Stimulated activated CD8-positive, alpha-beta memory T cell treated with anti-CD3 and anti-CD28 coated beads, Interleukin-4, amount 100 ng/mL, for 1 hour (primary cell): ENCODE measurements at places on chromosomes 13 and 19.

DNA sequence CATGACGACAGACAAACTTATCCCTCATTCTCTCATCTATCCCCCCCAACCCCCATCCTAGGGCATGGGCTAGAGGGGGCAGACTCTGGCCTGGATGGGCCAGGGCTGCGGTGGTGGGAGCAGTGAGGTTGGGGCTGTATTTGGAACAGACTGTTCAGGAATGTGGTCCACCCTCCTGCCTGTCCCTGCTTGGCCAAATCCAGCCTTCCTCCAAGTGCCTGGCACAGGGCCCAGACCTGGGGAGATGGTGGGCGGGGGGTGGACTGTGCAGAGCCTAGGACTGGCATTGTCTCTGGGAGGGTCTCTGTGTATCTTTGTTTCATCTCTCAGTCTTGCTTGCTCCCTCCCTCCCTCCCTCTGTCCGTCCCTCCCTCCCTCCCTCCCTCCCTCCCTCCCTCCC, 14.2 kb downstream of the EGLN2 start:
- no peak for DNase-seq

DNA sequence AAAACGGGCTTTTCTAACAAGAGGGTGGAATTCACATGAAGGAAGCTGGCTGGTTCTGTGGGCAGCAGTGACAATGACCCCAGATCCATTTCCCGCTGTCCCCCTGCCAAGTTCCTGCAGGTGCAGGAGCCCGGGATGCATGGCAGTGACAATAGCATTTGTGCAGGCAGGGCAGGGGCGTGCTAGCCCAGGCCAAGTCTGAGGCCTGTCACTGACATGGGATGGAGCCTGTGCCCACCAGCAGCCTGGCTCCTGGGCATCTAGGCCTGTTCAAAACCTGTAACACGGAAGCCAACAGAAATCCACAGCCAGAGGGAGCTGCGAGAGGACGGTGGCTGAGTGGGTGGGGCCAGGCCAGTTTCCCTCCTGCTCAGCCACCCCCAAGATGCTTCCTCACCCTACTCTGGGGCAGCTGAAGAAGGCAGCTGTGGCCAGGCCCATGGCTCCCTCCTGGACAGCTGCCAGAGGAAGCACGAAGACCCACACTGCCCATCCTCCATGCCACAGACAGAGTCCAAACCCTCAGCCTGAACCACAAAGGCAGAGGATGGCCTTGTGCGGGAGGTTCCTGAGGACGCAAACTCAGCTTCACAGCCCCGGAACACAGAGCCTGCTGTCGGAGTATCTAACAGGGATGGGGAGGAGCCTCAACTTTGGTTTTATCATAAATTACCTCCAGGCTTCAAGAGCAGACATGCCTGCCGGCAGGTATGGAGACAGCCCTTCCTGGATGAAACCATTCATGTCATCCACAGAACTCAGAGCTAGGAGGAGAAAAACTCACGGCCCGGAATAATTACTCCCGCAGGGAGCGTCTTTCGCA, 74.0 kb downstream of the CEBPG start:
- DNase-seq: no peak

- no peak for DNase-seq
Observed at GRCh38 chr13:78593652-78594455, 9.5 kb downstream of the POU4F1 start.

DNA sequence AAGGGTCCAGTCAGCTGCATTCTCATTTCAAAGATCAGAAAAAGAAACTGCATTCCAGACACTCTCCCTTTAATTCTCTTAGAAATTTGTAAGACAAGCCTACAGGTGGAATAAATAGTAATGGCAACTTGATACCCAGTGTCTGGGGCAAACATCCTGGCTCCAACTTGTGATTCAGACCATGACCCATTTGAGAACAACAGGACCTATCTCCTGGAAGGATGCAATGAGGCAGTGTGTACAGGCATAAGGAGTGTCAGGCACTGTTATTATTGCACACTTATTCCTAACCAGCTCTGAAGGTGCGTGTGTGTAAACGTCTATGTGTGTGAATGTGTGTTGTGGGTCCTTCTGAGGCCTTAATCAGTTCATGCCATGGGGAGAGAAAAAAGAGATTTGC, 13.9 kb downstream of the ERICH6B start:
- DNase-seq: no peak

- no peak for DNase-seq
Observed at GRCh38 chr19:54114340-54115108, 933 bp downstream of the TFPT start.

DNA sequence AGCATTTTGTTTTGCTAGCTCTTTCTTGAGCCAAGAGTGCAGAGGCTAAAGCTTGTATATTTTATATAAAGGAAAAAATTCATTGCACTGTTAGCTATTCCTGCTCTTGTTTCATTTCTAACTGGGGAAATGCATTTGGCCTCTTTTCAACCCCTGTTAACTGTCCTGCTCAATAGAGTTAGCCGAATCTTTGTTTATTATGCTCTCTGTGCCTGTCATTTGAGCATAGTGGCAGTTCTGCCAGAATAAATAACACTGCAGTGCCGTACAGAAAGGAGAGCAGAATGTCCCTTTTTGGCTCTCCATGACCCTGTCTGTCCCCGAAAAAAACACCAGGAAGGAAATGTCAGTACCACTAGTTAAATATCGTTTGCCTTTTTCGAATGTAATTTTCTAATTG, 350.8 kb downstream of the MYO16 start:
- no peak for DNase-seq

DNA sequence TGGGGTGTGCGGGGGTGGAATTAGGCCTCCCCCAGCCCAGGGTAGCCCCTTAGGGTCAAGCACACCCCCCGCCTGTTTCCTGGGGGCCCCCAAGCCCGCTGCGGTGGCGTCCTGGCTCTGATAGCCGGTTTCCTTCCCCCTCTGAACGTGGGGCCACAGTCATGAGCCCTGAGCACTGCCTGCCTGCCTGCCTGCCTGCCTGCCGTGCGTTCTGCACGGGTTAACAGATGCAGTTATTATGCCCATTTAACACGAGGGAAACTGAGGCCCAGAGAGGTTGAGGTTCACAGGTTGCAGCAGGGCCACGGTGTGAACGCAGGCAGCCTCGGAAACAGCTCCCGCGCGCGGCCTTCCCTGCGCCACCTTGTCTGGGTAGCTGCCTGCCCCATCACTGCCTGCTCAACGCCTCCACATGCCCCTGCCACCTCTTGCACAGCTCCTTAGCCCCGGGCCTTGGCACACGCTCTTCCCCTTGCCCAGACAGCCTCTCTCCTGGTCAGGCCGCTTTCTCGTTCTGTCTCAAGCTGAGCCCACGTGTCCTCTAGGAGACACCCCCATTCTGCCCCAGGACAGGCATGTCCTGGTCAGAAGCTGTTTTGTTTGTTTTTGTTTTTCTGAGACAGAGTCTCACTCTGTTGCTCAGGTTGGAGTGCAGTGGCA, 1.2 kb upstream of the GAMT start:
- DNase-seq: no peak

GRCh38 chr13:74443631-74444030, 309.4 kb upstream of the KLF12 start:
- no peak for DNase-seq

DNA sequence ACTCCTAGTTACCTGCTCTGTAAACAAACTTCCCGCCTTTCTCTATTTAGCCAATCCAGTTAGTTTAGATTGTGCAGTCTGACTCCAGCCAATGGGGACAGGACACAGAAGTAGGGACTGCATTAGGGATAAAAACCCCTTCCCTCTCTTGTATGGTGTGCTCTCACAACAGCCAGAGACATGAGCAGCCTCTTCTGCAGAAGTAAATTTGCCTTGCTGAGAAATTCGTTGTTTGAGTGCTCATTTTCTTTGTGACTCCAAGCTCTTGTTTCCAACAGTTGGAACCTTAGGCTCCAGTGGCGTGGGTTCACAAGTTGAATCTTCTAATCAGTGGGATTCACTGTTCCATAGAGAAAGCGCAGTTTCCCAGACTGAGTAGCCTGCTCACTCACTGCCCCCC, 66.1 kb downstream of the ZNF93 start:
- no peak for DNase-seq

DNA sequence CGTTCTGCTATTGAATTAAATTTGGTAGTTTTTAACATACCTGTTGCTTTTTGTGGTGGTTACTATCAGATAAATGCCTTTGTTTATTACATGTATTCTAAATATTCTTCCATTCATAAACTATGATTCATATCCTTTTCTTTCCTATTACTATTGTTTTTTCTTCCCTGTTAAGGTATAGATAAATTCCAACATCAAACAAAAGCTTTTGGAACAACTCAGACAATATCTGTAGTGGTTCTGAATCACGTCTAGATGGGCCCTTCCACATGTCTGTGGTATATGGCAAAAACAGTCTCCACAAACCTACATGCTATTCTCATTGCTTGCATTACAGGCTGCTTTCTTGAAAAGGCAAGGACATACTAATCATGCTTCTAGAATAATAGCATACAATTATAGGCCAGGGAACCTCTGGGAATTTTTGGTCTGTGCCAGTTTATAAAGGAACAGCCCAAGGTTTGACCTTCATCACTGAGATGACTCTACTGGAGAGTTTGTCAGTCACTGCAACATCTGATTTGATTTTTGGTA, 6.4 kb downstream of the LRCH1 start:
- DNase-seq: no peak

DNA sequence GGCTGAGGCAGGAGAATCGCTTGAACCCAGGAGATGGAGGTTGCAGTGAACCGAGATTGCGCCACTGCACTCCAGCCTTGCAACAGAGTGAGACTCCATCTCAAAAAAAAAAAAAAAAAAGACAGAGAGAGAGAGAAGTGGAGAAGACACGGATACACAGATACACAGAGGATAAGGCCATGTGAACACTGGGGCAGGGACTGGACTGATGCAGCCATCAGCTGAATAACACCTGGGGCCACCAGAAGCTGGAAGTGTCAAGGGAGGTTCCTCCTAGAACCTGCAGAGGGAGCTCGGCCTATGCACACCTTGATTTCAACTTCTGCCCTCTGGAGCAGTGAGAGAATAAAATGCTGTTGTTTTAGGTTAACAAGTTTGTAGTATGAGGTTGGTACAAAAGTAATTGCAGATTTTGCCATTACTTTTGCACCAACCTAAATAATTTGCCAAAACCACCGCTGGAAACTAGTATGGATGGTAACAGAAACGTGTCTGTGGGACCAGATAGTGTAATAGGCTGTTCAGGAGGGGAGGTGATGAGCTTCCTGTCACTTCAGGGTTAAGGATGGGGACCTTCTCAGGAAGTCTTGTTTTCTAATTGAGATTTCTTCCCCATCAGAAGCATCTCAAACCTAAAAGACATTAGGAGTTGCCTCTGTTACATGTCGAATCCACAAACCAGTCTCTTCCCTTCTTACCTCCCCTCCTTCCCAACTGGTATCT, 36.4 kb upstream of the IGSF23 start:
- DNase-seq: no peak
